ENCODE measurements at places on chromosomes 16 and 17.

GRCh38 chr17:79276821-79277220 is 202.2 kb downstream of the ENGASE start:
- no peak for DNase-seq

- DNase-seq = peak; percentile 80
These were observed 336.1 kb downstream of the MAF start for GRCh38 chr16:79264237-79265109.

GRCh38 chr16:65510850-65511249 is 389.0 kb upstream of the CDH11 start:
- no peak for DNase-seq

GRCh38 chr16:74771656-74772315 is 2.8 kb downstream of the FA2H start:
- peak; percentile 14 for DNase-seq

GRCh38 chr16:56192986-56193945 is 2.0 kb downstream of the GNAO1 start:
- DNase-seq = no peak

GRCh38 chr17:266701-267667 is 85.5 kb upstream of the DOC2B start:
- DNase-seq = no peak

GRCh38 chr17:75308732-75309629 is 19.7 kb upstream of the SLC25A19 start:
- DNase-seq = peak; percentile 50

DNA sequence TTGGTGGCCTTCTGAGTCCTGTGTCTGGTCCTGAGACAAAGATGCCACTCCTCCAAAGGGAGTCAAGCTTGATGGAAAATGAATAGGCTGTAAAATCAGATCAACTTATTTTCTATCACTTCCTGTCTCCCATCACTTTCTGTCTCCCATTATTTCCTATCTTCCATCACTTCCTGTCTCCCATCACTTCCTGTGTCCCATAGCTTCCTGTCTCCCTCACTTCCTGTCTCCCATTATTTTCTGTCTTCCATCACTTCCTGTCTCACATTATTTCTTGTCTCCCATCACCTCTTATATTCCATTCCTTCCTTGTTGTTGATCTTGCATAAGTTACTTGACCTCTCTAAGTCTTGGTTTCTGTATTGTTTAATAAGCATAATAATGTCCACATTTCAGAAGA is 418.5 kb upstream of the EEF2KMT start:
- DNase-seq = no peak

DNA sequence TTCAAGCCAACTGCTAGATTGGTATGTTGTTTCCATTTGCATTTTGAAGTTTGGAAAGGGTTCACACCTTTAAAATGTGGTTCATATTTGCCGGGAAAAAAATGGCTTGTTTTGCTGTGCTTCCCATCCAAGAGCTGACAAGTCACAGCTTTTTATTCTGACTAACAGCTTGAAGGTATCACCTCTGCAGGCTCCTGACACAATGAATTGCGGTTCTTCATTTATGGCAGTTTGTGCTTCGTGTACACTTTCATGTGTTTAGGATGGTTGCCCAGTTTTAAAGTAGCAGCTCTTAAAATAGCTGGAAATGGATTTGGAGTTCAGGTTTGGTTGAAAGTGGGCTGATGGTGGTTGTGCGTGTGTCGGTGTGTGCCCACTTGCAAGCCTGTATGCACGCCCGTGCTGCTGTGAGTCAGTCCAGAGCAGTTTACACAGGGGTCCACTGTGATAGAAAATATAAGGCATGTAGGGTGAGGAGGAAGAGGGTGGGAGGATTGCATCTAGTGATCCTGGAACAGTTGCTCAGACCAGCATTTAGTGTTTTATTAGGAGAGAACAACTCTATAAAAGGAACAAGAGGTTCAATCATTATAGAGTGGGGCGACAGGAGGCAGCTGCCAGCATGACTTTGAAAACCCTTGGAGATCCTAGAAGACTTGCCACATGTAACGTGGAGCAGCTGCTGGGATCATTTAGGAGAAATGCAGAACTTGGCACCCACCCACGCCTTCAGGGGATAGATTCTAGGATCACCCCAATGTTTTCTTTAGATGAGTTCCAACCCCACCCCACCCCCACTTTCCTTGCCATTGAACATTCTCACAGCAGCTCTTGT is 108.0 kb upstream of the TBX2 start:
- DNase-seq = no peak

- DNase-seq = peak; percentile 47
These were observed 47.9 kb downstream of the IQCK start for GRCh38 chr16:19765860-19766553.

GRCh38 chr17:63881935-63882601 is at the start of gene GH2:
Gene GH2, minus strand, starts transcription at chr17:63881944. Its CDS starts 143 bp downstream, at chr17:63881801.
- peak; percentile 71 for DNase-seq

GRCh38 chr17:35870906-35871819 is 2.5 kb upstream of the HEATR9 start:
- DNase-seq = peak; percentile 82

GRCh38 chr17:75504347-75505151 is 10.8 kb downstream of the CASKIN2 start:
- DNase-seq = peak; percentile 59

DNA sequence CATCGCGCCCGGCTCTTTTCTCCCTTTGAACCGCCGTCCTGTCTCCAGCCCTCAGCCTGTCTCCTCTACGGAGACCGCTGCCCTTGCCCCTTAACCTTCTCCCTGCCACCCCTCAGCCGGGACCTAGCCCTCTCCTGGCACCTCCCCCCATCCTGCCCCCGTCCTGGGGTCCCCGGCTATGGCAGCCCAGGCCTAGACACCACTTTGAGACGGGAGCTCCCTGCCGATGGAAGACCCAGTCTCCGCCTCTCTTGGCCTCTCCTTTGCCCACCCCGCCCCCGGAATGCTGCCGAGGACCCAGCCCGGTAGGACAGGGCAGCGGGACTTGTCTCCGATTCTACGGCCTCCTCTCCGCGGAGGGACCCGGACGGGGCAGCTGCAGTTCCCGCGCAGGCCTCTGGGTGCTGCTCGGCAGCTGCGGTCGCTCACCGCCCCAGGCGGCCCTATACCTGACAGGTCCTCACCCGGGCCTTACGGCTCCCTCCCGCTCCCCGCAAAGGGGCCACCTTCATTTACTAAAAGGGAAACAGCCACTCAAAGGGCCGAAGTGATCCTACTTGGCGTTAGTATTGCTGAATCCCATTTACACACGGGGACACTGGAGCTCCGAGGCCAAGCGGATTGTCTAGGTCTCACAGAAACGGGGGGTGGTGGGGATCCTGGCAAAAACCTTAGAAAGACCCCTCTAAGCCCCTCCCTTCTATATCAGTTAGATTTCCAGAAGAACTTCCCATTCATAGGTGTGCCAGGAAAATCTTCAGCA is 32.6 kb upstream of the TAC4 start:
- DNase-seq = peak; percentile 87

GRCh38 chr16:27781981-27782880 is 232.3 kb downstream of the KATNIP start:
- DNase-seq = no peak

DNA sequence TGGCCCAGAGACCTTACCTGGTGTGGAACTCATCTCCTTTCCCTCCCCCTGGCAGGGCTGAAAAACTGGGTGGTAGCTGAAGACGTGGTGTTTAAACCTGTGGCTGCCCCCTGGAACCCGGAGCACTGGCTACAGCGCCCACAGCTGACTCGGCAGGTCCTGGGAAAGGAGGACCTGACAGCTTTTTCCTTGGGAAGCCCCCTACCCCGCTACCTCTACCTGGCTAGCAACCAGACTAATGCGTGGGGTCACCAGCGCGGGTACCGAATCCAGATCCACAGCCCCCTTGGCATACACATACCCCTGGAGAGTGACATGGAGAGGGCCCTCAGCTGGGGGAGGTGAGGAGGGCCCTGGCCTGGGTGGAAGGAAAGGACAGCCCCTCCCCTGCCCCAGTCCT is 2.0 kb upstream of the AOC3 start:
- DNase-seq = no peak

DNA sequence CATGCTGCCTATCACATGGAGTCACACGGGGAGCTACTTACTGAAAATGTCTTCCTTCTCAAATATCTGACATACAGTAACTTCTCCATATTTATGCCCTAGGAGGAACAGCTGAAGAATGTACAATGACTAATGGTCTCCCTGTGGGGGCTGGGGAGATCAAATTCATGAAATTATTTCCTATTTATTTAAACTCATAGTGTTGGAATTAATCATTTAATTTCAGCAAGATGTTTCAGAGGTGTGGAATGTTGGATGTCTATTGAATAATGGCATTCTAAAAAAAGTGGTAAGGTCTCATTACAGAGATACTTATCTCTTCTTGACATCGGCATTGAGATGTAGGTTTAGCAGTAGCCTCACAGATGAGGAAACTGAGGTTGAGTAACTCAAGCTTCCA is 214.3 kb upstream of the CDH11 start:
- DNase-seq = no peak

DNA sequence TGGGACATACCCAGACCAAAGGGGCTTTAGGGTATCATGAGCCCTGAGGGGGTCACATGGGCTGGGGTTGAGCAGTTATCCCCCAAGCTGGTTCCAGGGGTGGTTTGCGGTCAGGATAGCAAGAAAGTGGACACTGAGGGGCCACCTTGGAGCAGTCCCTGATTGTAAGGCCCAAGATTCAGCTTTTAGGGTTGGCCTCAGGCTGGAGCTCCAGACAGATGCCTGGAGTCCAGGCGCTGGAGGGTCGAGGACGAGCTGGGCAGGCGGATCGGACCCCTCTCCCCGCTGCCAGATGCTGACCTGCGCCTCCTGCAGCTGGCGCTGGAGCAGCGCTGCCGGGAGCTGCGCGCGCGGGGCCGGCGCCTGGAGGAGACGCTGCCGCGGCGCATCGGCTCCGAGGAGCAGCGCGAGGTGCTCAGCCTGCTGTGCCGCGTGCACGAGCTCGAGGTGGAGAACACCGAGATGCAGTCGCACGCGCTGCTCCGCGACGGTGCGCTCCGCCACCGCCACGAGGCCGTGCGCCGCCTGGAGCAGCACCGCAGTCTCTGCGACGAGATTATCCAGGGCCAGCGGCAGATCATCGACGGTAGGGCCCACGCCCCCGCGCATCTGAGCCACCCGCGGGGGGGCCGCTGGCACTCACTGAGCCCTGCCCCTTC is 10.0 kb downstream of the BTBD17 start:
- DNase-seq = no peak

- DNase-seq = no peak
These were observed 179.6 kb upstream of the TNRC6C start for GRCh38 chr17:77778636-77779489.

DNA sequence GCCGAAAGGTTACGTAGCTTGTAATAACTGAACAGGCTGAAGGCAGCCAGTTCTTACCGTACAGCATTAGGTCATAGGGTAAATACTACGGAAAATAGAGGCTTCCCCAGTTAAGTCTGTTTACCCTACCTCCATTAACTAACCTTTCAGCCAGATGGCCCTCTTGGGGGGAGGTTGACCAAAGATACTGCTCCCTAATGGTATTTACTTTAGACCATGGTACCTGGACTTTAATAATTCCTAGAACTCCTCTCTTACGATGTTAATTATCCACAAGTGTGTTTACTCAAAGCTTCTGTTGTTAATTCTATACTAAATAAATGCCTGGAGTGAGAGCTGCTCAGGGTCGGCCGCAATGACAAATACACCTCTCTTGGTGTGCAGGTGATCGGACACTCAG is 9.8 kb upstream of the ADAT1 start:
- DNase-seq = no peak

DNA sequence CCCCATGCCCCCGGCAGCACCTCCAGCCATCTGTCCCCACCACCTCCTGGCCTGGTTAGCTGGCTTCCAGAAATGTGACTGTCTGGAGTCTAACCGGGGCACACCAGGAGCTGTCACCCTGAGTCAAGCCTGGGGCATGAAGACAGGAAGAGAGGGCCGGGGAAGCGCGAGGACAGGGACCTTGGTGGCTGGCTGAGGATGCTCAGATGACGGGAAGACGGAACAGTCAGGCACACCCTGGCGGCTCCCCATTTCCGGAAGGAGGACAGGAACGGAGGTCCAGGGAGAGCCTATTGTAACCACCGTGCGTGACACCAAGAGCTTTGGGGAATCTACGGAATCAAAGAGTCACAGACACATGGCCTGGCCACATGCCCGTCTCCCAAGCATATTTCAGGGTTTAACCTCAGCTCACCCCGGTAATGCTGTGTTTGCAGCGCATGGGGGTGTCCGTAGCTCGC is 51.7 kb downstream of the SDK2 start:
- DNase-seq = peak; percentile 7

DNA sequence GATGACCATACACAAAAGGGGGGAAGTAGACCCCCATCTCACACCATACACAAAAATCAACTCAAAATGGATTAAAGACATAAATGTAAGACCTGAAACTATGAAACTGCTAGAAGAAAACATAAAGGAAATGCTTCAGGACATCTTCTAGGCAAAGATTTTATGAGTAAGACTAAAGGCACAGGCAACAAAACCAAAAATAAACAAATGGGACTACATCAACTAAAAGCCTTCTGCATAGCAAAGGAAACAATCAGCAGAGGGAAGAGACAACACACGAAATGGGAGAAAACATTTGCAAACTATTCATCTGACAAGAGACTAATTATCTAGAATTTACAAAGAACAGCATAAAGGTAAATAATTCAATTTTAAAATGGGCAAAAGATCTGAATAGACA is 152.1 kb downstream of the AXIN2 start:
- DNase-seq = no peak

DNA sequence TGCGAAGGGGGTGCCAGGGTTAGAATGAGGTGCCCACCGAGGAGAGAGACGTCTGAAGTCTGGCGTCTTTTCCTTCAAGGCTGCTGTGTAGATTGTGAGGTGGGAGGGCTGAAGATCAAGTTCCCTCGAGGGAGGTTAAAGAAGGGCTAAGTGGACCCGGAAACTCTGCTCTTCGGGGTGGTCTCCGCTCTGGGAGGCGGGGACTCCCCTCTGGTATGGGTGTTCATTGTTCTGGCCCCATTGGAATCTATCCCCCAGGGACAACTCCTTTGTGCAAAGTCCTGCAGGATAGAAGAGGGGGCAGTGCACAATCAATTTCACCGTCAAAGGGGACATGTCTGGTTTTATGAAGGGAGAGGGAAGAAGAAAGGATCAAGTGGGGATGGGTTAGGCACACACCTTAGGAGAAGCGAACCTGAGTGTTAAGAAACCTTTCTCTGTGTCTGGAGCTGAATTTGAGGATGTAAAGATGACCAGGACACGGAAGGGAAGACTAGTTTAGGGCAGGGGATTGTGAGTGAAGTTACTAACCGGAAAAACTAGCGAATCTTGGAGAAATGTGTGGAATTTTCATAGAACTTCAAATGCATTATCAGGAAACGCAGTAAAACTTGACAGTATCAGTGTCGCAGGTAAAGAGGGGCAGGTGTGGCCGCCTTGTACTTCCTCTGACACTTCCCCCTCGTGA is 809 bp upstream of the RAB34 start:
- no peak for DNase-seq

- no peak for DNase-seq
These were observed 34.2 kb downstream of the CYLD start for GRCh38 chr16:50776037-50776436.

- no peak for DNase-seq
These were observed 670.5 kb upstream of the SALL1 start for GRCh38 chr16:51821527-51821926.

DNA sequence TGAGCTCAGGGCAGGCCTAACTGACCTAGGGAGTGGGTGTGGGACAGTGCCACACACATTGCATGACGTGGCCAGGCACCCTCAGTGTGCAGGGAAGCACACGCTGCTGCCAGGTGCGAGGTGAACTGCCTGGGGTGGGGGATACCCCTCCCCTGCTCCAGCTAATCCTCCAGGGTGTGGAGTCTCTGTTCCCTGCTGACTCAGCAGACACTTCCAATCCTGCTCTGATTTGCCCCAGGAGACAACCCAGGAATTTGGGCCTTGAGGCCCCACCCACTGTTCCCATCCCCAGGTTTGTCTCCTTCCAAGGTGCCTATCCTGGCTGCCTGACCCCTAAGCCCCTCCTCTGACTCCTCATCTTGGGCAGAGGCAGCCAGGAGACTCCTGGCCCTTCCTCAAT is 10.7 kb downstream of the DLX3 start:
- DNase-seq = no peak
